ENCODE measurements at places on chromosomes 7 and 10.

DNA sequence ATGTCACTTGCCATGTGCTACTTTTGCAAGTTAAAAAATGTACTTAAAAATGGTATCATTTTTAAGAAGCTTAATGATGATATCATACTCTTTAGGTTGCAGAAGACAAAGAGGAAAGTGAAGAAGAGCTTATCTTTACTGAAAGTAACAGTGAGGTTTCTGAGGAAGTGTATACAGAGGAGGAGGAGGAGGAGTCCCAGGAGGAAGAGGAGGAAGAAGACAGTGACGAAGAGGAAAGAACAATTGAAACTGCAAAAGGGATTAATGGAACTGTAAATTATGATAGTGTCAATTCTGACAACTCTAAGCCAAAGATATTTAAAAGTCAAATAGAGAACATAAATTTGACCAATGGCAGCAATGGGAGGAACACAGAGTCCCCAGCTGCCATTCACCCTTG is 6.1 kb downstream of the LMOD2 start:
- DNase-seq: no peak

DNA sequence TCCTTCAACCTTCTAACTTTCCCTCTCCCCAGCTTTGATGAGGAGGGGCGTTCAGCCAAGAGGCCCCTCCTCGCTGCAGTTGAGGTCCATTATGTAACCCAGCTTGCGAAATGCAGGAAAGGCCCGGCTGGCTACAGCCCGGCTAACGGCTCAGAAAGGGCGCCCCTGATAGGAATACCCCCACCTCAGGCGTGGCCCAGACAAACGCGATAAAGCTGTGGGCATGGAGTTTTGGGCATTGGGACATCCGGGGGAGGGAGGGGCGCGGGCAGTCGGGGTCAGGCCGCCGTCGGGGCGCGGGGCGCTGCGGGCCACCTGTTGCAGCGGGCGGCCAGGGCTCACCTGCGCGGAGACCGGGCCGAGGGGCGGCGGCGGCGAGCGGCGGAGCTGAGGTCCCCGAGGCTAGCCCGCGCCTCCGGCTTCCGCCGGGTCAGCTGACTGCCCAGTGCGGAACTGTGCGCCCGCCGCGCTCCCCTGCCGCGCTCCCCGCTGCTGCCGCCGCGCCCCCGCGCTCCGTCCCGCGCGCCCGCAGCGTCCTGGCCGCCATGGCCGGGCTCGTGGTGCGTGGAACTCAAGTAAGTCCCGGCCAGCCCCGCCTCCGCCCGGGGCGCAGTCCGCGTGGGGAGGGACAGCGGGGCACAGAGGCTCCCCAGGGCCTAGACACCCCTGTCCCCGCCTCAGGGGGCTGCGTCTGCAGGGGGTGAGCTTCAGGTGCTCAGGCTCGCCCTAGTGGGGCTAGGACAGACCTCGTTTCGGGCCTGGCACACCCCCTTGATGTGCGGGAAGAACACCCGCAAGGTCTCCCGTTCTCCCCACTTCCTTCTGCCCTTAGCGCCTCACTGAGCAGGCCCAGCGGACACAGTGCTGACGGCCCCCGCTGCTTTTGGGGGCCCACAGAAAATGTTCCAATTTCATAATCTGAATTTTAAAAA is at the start of gene LRMDA:
TSS of gene LRMDA (plus strand) at position 445 of the 932 bp plus-strand sequence.
- DNase-seq: no peak

DNA sequence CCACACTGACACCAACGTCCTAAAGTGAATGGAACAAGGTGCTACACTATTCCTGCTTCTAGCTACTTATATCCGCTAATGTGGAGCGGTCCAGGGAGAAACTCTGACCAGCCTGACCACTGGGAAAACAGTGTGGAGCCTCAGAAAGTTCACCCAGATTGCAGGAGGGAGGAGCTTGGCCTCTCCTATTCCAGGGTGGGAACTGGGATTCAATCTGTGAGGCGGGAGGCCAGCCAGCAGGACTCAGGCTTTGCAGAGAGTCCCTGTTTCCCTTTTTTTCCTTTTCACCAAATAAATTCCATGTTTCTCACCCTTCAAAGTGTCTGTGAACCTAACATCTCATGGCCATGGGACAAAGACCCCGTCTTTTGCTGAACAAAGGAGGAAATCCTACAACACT is 86.4 kb upstream of the SEMA3C start:
- no peak for DNase-seq

- no peak for DNase-seq
Observed at GRCh38 chr10:33290321-33291052, 44.0 kb downstream of the NRP1 start.

DNA sequence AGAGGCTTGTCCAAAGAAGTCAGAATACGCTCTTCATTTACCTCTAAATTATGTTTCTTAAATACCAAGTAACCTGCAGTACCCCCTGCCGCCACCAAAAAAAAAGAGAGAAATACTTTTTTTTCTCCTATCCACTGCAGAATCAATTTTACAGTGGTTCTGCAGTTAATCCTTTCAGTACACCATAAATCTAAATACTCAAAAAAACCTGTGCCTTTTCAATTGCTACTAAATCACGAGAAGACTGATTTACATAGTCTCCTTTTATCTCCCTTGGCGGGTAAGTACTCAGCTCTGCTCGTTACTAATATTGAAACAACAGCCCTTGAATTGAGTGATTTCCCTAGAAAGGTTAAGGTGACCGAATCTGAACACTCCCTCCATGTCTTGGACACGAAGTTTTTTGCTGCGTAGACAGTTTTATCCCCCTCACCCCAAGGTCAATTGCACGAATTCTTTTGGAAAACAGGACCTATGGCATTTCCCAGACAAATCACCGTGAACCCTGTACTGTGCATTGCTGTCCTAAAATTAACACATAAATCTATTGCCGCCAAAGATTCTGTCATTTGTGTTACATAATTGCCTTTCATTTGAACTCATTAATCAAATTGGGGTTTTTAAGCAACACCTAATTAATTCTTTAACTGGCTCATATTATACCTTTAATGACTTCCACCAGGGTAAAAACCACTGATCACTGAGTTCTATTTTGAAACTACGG is 512 bp upstream of the VIM start:
- no peak for DNase-seq

GRCh38 chr7:112113913-112114575 is 92.2 kb downstream of the DOCK4 start:
- no peak for DNase-seq

GRCh38 chr10:128027822-128028507 is 98.3 kb downstream of the MKI67 start:
- no peak for DNase-seq

DNA sequence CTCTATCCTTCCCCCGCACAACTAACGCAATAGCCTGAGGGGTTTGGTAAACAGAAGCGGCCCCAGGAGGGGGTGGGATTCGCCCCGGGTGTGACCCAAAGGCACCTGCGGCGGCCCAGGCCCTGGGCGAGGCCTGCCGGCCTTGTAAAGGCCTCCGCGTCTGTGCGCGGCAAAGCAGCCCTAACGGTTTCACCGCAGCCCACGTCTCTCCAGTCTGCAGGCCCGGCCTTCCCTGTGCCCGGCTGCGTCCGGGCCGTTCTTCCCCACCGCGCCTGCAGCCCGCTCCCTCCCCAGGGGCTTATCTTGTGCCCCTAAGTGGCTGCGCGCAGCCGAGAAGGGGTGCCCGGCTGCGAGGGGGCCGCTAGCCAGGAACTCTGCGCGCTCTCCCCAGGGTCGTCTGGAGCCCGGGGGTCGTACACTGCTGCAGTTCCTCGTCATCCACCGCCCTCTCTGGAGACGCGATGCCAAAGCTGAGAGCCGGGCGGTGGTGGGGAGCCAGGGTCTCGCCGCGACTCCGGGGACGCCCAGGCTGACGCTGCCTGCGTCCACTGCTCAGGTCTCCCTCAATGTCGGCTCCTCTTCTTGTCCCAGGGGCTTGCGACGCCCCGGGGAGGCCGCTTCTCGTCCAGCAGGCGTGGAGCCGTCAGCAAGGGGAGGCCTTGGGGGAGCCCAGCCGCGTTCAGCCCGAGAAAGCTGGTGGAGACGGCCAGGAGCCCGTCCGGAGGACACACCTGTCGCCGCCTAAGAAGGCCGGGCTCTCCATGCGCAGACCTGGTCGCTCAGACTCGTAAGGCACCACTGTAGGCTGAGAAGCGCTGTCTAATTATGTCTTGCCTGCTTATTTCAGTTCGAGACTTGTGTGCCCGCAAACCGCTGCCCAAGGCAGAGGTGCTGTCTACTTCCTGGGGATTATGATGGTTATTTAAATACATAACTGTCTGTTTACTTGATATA is 132.3 kb downstream of the SPAG6 start:
- no peak for DNase-seq

- DNase-seq: no peak
Observed at GRCh38 chr10:105596749-105597148, 955.7 kb downstream of the SORCS3 start.

GRCh38 chr7:33710608-33711007 is 194.7 kb upstream of the BMPER start:
- no peak for DNase-seq

DNA sequence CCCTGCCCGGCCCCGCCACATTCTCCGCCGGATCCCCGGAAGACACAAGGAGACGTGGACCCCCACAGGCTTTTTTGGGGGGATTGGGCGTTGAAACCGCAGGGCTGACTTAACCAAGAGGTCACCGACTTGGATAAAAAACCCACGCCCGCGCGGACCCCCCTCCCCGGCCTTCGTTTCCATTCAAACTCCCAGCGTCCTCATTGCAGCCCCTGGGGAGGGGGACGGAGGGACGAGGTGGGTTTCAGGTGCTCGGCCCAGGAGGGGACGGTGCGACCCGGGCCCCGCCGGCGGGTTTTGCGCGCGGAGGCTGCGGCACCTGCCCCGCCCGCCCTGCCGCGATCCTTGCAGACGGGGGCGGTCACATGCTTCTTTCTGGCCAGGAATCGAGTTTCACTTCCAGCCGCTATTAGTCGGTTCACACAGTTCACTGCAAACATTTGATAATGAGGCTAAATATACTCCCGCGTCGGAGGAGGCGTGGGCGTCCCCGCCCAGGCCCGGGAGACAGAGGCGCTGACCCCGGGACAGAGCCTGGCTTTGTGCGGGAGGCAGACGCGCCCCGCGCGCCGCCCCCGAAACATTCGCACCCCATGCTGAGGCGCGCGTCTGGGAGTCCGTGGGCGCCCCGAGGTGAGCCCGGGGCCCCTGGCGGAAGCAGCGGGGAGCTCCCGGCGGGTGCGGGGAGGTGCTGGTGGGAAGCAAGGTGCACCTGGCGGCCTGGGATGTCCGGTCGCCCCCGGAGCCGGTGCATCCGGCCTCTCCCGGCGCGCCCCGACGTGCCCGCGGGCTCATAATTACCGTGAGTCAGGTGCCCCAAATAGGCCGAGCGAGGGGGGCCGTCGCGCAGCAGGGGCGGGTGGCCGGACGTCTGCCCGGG is 2.7 kb upstream of the PDGFA start:
- DNase-seq: no peak

GRCh38 chr10:33334153-33334804 is at the start of gene NRP1:
Gene NRP1, minus strand, starts transcription at chr10:33334667. Its CDS starts 285 bp downstream, at chr10:33334382.
- DNase-seq: peak; percentile 32

DNA sequence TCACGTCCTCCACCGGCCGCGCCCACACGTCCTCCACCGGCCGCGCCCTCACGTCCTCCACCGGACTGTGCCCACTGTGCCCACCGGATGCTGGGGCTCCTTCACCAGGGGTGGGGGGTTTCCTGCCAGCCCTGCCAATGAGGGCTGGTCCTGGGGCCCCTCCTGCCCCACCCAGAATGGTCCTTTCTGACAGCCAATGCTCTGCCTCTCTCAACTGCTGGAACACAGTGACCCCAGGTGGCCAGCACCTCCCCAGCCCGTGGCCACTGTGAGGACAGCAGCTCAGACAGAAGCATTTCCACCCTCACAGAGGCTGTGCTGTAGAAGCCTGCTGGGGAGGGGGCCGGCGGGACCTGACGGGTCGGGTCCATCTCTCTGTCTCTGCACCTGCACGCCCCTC is 90.1 kb upstream of the DNAAF5 start:
- DNase-seq: no peak

DNA sequence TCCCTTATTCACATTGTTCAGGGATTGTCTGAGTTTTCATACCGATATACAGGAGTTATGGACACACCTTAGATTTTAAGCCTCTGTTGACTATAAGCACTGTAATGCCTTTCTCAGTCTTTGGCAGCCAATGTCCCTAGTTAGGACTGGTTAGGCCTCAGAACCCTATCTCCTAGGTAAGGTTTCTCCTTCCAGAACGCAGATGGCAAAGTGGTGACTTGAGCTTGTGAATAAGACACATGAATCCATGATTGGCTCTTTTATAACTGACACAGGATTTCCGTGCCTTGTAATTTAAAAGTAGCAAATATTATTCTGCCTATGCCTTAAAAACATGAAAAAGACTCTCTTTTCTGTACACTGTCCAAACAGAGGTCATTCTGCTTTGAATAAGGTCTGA is 12.5 kb upstream of the RNF148 start:
- DNase-seq: no peak

GRCh38 chr7:156558198-156558597 is 82.4 kb upstream of the RNF32 start:
- no peak for DNase-seq

- DNase-seq: no peak
Observed at GRCh38 chr7:12847001-12847400, 159.6 kb downstream of the ARL4A start.

DNA sequence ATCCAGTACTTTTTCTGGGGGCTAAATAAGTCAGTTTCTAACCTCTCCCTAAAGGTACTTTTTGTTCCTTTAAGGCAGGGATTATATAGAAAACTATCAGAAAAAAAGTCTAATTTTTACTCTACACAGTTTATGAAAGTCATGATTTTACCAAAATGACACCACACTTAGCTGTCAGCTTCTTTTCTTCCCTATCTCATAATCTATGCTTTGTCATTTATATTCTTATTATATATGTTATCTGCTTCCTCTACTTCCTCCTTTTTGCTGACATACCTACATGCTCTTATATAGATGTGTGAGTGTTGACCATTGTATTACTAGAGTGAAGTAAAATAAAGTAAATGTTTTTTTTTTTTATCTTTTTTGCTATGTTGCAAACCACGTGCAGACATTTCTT is 203.9 kb upstream of the CHRM2 start:
- DNase-seq: no peak

DNA sequence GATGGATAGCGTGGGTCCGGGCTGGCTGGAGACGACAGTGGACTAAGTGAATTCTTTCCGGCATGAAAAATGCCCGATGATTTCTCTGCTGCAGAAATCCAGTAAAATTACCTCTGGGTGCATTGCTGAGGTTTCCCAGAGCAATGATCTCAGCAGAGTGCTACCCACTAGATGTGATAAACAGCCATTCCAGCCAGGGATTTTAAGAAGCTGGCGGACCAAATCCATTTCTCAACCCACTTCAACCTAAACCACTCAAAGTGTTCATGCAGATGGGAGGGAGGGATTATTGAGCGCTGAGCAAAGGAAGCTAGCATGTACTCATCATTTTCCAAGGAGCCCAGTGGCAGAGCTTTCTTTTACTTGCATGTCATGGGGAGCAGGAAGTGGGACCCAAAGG is 116.7 kb downstream of the PRKCQ start:
- DNase-seq: no peak

Measured in NCI-H2081 (cell line).